ENCODE measurements at places on chromosomes 3 and 15.

DNA sequence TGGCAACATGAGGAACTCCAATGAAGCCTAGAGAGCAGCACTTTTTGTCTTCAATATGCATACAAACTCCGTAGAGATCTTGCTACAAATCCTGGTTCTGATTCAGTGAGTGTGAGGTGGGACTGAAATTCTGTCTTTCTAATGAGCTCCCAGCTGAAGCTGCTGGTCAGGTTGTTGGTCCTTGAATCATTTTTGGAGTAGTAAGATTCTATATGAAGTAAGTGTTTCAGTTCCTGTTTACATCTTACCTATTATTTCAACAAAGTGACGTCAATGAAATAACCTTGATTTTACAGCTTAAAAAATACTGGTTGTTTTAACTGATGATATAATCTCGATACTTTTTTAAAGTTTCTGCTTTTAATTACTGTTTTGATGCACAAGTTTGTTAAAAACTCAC lies 33.9 kb downstream of the SHQ1 start:
- DNase-seq = no peak

DNA sequence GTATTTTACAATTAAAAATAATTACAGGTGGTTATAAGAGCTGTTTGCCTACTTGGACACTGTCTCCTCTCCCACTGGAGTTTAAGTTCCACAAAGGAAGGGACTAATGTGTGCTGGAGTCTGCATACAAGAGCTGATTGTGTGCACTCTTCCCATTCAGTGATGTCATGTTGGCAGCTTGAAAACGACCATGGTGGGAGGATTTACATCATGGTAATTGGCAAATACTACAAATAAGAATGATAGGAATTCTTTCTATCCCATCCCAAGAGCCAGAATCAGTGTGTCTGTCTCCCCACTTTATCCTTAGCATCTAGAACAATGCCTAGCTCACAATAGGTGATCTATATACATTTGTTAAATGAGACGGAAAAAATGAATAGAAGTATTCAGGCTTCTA lies 14.1 kb downstream of the ITGA11 start:
- no peak for DNase-seq

DNA sequence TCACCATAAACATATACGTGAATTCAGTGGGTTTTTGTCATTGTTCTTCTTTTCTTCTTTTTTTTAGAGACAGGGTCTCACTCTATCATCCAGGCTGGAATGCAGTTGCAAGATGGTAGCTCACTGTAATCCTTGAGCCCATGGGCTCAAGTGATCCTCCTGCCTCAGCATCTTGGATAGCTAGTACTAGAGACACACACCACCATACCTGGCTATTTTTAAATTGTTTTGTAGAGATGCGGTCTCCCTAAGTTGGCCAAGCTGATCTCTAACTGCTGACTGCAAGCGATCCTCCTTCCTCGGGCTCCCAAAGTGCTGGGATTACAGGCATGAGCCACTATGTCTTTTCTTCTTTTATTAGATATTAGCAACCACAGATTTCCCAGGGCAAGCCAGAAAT lies 220.6 kb downstream of the NLGN1 start:
- no peak for DNase-seq

DNA sequence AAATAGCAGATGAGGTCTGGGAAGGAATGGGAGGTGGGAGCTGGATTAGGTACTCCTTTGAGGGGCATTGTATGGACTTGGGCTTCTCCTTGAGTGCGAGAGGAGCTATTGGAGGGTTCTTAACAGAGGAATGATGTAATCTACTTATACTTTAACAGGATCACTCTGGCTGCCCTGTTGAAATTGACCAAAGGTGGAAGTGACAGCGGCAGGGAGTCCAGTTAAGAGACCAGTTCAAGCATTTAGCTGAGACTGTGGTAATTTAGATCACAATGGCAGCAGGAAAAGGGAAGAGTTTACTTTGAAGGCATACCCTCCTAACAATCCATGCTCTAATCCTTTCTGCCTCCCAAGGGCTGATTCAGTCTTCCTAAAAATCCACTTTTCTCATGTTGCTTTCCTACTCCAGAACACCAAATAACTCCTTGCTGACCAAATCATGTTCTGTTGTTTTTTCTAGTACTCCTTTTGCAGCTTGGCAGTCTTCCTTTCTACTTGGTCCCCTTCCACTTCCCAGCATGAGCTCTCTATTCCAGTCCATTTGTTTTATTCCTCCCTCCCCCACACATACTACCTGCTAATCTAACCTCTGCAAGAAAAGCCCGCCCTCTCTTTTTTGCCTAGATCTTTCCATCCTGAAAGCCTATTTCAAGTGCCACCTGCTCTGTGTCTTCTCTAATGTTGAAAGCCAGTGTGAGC lies 139.4 kb downstream of the NECTIN3 start:
- no peak for DNase-seq

GRCh38 chr3:75506603-75507002 lies 157.5 kb upstream of the FRG2C start:
- DNase-seq = no peak

- DNase-seq = no peak
Measured at GRCh38 chr3:70606018-70606417, 293.6 kb upstream of the MDFIC2 start.

DNA sequence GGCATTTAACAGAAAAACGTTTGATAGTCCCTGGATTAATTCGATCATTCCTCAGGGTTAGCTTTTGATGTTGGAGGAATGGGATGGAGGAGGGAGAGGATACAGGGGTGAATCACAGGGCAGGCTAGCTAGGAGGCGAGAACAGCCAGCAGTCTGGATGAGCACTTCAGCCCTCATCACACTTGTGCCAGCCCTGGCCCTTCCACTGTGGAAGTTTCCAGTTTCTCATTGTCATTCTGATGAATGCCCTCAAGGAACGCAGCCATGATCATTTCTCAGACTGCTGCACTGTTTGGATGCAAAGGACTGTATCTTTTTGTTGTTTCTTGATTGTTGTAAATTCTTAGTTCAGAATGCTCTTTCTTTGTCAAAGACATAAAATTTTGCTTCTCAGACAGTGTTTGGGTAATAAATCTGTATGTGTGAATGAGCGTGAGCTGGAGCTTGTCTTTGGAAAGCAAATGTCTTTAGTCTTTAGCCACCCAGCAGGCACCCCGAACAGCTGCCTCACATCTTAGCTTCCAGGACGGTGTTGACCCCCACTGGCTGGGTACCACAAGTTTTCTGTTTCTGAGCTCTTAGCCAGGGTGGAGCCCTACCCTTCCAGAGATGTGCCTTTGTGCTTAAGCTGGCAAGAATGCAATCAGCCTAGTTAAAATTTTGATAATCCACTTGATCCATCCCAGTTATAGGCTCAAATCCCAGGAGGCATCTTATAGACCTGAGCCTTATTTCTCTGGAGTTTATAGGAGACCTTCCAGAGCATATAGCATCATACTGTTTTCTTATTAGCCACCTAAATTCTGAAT lies 121.1 kb downstream of the PDCD6IP start:
- DNase-seq = no peak

GRCh38 chr15:68782589-68783161 lies 38.0 kb downstream of the ANP32A start:
- no peak for DNase-seq

DNA sequence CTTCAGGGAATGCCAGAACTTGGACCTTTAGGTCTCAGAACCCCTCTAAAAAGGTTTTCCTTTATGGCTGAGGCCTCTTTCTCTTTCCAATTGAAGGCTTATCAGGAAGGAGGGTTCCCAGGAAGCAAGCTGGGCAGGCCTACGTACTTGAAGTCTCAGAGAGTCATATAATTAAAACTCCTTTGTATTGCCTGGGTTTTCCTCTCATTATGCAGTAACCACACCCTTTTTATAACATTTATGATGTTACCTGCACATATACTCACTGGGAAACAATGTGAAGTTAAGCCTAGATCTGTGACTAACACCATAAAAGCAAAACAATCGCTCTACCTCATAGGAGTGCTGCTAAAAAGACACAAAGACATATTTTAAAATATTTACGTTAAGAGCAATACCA lies 27.3 kb downstream of the SERP1 start:
- DNase-seq = no peak

GRCh38 chr3:177419904-177420601 lies 222.8 kb upstream of the TBL1XR1 start:
- peak; percentile 60 for DNase-seq

DNA sequence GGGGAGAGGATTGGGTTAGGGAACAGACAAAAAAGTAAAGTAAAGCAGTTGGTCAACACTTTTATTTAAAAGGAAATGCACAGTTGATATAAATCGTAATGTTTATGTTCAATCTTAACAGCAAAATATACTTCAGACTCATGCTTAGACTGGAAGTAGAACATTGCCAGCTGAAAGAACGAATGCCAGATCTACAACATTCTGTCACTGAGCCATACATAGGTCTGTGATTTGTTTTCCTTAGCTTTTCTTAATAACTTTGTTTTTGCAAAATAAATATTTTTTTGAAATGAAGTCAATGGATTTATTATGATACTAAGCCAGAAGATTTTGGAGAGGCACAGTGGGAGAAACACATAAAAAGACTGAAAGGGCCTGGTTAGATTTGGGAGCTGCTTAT lies 62.0 kb downstream of the LEKR1 start:
- DNase-seq = no peak

GRCh38 chr15:80550908-80551260 lies 144.2 kb upstream of the ABHD17C start:
- DNase-seq = no peak

GRCh38 chr3:181066143-181067087 lies 76.9 kb upstream of the DNAJC19 start:
- no peak for DNase-seq

- DNase-seq = peak; percentile 38
Measured at GRCh38 chr3:127831723-127832172, 9.4 kb upstream of the MGLL start.

DNA sequence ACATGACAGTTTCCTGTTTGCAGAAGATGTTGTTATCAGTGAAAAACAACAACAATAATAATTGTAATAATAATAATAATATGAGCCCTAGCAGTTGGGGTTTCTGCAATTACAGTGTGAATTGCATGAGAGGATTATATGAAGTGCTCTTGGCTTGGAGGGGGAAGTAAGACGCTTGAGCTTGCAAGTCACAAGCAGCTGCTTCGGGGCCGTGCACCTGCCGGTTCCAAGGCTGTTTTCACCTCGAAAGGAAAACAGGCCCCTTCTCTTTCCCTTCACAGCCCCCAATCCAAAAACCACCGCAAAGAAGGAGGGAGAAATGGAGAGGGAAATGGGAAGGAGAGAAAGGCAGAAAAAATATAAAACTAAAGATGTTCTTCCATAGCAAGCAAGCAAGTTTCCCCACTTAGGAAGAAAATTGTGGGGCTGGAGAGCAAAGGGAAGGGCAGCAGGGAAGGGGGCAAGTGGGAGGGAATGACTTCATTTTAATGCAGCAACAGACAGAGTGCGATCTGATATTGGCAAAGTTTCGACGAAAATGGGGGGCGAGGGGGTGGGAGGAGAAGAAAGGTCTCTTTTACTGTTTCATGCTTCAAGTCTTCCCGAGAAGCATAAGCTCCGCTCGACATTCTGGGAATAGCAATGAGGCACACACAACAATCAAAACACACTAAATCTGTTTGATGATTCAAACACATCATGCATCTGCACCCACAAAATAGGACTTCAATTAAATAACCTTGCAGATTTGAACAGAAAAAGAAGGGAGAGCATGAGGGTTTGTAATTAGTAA lies 284.2 kb upstream of the ATP11B start:
- DNase-seq = no peak

- DNase-seq = no peak
Measured at GRCh38 chr3:89227218-89227617, 119.8 kb downstream of the EPHA3 start.

- DNase-seq = no peak
Measured at GRCh38 chr3:178231645-178232044, 304.6 kb upstream of the KCNMB2 start.

- peak; percentile 77 for DNase-seq
Measured at GRCh38 chr3:4986782-4987537, 7.7 kb downstream of the BHLHE40 start.

GRCh38 chr3:82581350-82581749 lies 819.9 kb upstream of the GBE1 start:
- no peak for DNase-seq

GRCh38 chr3:18752273-18752934 lies 327.3 kb upstream of the SATB1 start:
- DNase-seq = no peak

DNA sequence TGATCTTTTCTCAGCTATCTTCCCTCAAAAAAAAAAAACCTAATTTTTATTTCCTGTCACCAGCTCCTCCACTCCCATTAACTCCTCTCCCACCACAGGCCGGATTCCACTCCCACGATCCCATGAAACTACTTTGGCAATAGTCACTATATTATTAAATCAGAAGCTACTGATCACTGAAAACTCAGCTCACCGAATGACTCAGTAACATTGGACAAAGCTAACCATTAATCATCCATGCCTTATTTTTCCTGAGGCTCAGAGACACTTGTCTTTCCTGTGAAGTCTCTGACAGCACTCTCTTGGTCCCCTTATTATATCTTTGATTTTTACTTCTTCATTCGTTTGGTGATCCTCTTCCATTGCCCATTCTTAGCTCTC lies 260.2 kb downstream of the CGGBP1 start:
- DNase-seq = no peak

GRCh38 chr3:153072856-153073255 lies 89.2 kb upstream of the RAP2B start:
- no peak for DNase-seq

DNA sequence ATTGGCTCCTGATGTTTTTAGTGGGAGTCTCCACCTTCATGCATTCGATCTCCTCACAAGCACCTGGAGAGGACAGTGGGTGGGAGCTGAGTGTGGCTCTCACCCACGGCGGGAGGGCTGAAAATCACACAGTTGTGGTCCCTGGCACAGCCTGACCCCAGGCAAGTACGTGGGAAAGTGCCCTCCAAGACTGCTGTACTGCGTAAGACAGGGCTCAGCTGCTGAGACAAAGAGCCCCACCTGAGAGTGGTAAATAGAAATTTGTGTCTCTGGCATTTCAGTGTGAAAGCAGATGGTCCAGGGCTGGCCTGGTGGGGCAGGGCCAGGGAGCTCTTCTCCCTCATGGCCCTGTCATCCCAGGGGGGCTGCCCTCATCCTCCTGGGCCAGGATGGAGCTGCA lies 77.4 kb upstream of the IQSEC1 start:
- no peak for DNase-seq

- DNase-seq = no peak
Measured at GRCh38 chr3:157069846-157070677, 89.9 kb downstream of the CCNL1 start.

GRCh38 chr15:59539799-59540198 lies 71.8 kb upstream of the GCNT3 start:
- DNase-seq = no peak

- no peak for DNase-seq
Measured at GRCh38 chr3:108035751-108036150, 55.1 kb downstream of the CD47 start.

DNA sequence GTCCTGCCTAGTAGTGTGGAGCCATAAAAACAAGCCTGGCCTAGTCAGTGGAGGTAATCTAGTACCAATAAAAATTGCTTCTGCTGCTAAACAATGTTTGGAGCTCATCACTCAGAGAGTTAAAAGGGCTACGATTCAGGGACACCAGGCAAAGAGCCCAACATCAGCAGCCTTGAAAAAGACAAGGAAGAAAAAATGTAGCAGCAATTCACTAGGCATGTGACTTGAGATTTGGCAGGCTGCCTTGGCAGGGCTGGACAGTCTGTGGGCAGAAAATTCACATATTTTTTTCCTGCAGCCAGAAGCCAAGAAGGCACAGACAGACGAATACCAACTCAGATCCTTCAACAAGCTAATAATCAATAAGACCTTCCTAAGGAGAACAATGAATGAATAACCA lies 47.2 kb downstream of the IGSF11 start:
- DNase-seq = no peak

GRCh38 chr15:79474252-79474651 lies 42.1 kb downstream of the MINAR1 start:
- no peak for DNase-seq

- DNase-seq = no peak
Measured at GRCh38 chr3:154584041-154584440, 154.1 kb upstream of the GPR149 start.

Measured in activated T-cell treated with anti-CD3 and anti-CD28 coated beads, Interleukin-2, amount 50 U/mL, for 24 hours (primary cell).